ENCODE measurements at places on chromosomes 6 and 20.

- no peak for DNase-seq
These were observed 63.4 kb downstream of the VEGFA start for GRCh38 chr6:43833223-43833995.

DNA sequence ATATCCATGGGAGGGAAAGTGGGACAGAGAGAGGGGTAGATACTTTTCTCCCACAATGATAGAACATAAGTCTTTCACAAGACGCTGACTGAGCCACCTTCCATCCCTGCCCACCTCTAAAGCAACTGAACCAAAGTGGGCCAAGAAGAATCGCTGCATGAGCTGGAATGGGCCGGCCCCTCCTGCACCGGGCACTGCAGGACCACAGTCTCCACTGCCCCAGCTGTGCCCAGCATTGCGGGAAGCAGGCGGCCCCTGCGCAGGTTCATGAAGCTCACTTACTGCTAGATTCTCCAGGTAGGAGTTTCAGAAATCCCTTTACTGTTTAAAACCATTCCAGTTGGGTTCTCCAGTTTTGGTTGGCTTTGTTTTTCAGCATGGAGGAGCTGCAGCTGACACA lies 32.0 kb upstream of the CST7 start:
- no peak for DNase-seq

DNA sequence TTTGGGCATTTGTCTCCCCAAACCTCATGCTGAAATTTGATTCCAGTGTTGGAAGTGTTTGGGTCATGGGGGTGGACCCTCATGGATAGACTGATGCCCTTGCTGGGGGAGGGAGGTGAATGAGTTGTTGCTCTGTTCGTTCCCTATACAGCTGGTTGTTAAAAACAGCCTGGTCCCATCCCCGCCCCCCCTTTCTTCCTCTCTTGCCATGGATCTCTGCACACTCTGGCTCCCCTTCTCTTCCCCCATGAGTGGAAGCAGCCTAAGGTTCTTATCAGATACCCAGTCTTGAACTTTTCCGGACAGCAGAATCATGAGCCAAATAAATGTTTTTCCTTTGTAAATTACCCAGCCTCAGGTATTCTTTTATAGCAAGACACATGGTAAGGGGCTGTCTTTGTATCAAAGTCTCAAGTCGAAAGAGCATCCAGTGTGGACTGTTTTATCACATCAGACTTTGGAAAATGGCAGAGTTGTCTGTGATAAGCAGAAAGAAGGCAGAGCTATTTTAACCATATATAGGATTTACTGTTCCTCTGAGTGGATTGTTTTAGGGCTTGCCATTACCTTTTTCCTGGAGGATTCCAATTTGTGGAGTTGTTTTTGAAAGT lies 31.2 kb downstream of the SLC9A8 start:
- no peak for DNase-seq

GRCh38 chr6:33995309-33996119 lies 150.4 kb downstream of the GRM4 start:
- no peak for DNase-seq

GRCh38 chr6:160428069-160428430 lies 79.9 kb downstream of the SLC22A3 start:
- no peak for DNase-seq

Data from activated T-helper 1 cell treated with anti-CD3 and anti-CD28 coated beads, Interleukin-2, amount 50 U/mL, for 16 hours (primary cell).